ENCODE measurements at places on chromosomes 16 and 17.

DNA sequence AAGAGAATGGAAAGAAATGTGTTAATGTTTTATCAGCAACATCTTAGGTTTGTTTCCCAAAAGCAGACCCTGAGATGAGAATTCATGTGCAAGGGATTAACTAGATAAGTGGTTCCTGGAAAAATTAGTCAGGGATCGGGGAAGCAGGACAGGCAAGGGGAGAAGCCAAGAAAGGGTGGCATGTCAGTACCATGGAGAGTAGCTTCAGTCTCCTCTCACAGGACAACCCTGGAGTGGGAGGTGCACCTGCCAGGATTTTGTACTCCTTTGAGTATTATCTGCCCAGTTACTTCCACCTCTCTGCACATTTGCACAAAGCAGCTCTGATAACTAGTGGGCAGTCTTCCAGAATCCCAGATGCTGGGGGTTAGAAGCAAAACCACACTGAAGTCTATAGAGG lies 117.0 kb downstream of the RGS9 start:
- DNase-seq = no peak

DNA sequence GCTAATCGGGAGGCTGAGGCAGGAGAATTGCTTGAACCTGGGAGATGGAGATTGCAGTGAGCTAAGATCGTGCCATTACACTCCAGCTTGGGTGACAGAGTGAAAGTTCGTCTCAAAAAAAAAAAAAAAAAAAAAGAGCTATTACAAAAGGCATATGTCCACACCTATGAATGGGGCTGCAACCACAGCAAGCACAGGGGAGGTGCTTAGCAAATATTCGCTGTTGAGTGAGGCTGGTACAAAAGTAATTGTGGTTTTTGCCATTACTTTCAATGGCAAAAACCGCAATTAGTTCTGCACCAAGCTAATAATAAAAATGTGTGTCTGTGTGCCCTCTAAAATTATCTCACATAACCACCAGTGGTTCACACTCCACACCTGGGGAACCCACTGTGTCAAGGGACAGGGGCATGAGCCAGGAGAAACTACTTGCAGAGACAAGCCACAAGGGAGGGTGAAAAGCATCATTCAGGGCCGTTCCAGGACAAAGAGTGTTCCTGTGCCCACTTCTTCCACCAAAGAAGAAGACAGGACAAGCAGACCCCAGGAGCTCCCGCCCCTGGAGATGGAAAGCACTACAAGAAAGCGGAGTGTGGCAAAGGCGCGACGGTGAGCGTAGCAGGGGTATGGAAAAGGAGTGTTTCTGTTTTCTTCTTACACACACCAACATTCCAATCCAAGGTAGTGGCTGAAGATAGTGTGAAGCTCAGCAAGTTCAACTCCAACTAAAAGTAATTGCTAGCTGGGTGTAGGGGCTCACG lies 84.4 kb upstream of the CNEP1R1 start:
- no peak for DNase-seq

DNA sequence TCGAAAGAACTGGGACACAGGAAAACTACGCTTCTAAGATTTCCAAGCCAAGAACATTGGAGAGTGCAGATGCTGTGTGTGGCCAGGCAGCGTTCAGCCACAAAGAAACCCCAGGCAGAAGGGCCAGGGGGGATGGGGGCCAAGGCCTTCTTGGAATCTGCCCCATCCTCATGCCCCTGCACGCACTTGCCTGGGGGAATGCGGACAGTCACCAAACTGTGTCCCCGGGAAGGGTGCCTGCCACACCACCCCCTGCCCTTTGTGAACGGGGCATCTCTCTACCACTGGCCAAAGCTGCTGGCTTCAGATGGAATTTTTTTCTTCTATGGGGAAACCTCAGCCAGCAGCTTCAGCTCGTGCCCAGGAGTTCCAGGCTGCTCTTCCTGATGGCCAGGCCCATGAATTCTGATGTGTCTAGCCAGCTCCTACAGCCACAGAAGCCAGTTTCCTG lies 32.0 kb upstream of the DNAH17 start:
- no peak for DNase-seq

- no peak for DNase-seq
These were observed 48.4 kb downstream of the FBXL20 start for GRCh38 chr17:39352986-39353385.

GRCh38 chr16:10688291-10688690 lies 6.4 kb downstream of the TEKT5 start:
- no peak for DNase-seq

DNA sequence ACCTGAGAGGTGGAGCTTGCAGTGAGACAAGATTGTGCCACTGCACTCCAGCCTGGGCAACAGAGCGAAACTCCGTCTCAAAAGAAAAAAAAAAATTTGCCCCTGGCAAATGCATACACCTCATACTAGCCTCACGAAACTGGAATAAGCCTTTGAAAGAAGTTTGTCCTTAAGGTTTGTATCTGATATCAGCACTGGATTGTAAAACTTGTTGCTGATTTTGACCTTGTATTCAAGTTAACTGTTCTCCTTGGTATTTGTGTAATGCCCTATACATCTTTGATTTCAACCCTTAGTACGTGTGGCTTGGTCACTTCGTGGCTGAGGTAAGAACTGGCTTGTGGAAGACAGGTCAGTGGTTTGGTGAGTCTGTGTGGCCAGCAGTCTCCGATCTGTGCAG lies 6.2 kb upstream of the FLCN start:
- DNase-seq = no peak

GRCh38 chr16:89417352-89417751 lies 73.0 kb downstream of the ANKRD11 start:
- no peak for DNase-seq

DNA sequence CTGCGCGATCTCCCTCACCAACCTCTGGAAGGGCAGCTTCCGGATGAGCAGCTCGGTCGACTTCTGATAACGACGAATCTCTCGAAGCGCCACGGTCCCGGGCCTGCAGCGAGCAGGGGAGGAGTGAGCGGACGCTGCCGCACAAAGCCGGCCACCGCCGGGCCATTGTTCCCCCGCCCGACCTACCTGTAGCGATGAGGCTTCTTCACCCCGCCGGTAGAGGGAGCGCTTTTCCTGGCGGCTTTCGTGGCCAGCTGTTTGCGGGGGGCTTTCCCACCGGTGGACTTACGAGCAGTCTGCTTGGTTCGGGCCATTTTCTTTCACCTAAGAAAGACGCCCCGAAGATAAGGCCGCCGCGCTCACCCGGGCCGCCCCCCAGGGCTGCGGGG lies 5.8 kb upstream of the UNK start:
- DNase-seq = no peak

DNA sequence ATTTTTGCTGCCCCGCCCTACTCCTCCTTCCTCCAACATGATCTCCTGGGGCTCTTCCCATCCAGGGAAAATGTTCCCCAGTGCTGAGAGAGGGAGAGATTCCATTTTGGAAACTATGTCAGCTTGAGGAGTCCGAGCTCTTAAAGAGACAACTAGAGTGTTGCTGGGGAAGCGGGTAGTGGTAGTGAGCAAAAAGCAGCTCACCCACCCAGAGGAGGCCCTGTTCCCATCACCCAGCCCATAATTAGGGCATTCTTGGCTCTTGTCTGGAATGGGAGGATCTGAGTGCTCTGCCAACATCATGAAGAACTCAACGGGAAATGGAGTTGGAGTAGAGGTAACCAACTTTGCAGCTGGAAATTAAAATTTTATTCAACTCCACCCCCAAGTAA lies 9.1 kb upstream of the MSL1 start:
- no peak for DNase-seq

DNA sequence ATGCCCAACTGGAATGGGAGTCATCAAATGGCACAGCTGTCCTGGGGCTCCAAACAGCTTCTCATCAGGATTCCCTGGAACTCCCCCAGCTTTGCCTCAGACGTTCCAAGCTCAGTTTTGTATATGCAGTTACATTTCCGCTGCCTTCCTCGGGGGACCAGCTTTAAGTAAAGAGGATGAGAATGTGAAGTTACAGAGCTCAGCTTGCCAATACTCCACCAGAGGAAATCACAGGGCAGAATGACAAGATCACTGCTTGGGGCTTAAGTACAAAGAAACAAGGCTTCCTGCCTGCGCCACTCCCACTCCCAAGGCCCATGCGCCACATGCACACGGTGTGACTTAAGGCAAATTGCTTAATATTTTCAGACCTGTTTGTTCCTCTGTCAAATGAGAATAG lies 272.4 kb upstream of the CDH11 start:
- no peak for DNase-seq

GRCh38 chr17:7443499-7444485 lies 1.1 kb upstream of the CHRNB1 start:
- DNase-seq = no peak

DNA sequence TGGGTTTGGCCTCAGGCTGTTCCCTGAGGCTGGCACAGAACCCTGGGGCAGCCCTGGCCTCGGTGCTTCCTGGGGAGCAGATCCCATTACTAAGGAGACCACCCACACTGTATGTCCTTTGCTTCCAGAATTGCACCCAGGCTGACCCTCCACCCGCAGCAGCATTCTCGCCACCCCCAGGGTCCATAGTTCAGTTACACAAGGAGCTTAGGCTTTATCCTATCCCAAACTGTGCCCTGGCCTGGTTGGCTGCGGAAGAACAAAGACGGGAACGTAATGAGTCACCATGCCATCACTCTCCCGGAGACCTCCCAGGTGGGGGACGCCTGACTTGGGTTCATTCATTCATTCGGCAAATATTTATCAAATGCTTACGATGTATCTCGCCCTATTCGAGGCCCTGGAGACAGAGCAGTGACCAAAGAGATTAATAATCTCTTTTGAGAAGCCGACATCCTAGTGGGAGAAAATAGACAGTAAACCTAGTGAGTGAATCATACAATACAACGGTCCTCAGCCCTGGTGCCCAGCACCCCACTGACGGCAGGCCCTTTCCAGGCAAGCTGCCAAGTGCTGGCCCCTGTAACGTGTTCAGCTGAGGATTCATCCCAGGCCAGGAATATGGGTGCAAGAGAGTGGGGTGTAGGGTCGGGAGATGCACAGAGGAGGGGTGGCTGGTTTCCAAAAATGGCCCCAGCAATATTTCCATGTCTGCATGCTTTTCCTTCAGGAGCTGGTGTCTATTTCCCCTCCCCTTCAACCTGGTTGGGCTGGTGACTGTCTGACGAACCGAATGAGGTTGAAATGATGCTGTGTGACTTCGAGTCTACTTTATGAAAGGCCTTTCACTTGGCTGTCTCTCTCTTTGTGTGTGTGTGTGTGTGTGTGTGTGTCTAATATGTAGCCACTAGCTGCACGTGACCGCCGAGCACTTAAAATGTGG lies 134.2 kb downstream of the MGAT5B start:
- peak; percentile 9 for DNase-seq

DNA sequence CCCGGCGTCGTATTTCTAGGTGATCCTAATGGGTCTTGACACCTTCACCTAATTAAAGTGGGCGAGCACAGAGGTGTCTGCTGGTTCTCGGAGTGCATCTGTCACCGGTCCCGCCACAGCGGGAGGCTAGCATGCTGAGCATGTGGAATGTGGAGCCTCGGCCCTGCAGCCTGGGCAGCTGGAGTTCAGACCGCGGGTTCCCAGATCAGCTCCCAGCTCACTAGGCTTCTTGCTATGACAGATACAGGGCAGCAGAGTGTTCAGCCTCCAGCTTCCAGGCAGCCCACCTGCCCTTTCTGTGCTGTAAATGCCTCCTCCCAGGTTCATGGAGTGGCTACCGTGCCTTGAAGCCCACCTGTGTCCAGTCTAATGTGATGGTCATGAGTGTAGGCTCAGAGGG lies 166.7 kb downstream of the CPPED1 start:
- DNase-seq = no peak

GRCh38 chr16:56558024-56558747 lies 6.7 kb upstream of the MT4 start:
- no peak for DNase-seq

DNA sequence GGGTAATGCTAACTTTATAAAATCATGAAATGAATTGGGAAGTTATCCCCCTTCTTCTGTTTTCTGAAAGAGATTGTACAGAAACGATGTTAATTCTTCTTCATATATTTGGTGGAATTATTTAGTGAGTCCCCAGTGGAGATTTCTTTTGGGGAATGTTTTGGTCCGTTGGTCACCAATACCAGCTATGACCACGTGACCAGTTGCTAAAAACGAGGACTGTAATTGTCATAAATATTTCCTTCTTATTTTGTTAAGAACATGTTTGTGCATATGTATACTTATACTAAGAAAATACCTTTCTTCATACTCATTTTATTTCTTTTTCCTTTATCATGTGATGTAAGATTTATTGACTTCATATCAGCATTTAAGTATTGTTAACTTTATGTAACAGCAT lies 10.3 kb upstream of the DYNLRB2 start:
- no peak for DNase-seq

DNA sequence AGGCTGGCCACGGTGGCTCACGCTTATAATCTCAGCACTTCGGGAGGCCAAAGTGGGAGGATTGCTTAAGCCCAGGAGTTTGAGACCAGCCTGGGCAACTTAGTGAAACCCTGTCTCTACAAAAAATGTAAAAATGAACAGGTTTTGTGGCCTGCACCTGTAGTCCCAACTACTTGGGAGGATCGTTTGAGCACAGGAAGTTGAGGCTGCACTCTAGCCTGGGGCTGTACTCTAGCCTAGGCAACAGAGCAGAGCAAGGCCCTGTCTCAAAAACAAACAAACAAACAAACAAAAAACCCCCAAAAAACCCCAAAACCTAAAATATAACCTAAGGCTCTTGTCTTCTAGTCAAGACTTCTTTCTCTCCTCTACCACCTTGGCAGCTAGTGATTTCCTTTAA lies 7.4 kb upstream of the HIGD1B start:
- DNase-seq = no peak

DNA sequence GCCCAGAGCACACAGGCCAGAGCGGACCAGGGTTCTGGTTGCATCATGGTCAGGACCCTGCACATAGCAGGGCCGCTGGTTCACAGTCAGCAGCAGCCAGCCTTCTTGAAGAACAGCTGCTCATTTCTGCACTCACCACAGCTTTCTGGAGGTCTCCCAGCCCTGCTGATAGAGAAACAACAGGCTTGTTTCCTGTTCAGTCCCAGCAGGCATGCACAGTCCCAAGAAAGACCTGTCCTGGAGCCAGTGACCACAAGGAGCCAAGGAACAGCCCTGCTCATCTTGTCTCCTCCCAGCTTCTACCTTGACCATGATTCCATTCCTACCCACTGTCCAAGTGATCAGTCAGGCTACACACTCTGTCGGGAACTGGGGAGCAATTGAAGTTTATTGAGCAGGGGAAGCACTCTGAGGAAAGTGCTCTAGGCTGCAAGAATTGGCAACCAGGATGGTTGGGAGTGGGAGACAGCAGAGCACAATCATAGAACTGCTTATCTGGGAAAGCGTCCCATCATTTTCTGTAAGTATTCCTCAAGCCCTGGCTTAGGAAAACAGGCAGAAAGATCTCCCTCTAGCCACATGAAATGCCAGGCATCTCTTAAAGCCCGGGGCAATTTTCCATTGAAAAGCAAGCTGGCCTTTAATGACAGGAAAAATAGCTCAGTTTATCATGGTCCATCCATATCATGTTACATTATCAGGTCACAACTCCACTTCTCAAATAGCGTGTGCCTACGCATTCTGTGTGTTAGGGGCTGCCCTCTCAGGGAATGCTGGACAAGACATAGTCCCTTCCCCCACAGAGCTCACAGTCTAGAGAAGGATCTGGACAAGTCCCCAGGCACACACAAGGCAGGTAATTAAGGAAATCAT lies 155.4 kb upstream of the FOXF1 start:
- no peak for DNase-seq

Data from glomerular endothelial cell (primary cell).